ENCODE measurements at places on chromosomes 16 and 17.
A peak's percentile ranks its signal among the peaks of the same experiment; 100 is the strongest.

GRCh38 chr17:2683912-2684311 is 27.7 kb downstream of the CLUH start:
- DNase-seq: no peak

GRCh38 chr17:57138956-57139576 is 54.0 kb downstream of the AKAP1 start:
- DNase-seq: no peak

DNA sequence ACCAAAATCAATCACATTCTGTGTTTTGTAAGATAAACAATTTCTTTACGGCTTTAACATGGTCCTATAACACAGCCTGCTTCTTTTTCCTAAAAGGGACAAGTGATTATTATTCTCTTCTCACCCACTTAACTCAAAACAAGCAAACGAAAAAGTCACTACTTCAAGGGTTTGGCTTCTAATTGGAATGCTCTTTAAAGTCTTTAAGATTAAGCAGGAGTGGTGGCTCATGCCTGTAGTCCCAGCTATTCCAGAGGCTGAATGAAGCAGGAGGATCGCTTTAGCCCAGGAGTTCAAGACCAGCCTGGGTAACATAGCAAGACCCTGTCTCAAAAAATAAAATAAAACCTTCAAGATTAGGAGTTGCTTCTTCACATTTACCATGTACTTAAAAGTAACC is 66.6 kb upstream of the CNEP1R1 start:
- DNase-seq: no peak

DNA sequence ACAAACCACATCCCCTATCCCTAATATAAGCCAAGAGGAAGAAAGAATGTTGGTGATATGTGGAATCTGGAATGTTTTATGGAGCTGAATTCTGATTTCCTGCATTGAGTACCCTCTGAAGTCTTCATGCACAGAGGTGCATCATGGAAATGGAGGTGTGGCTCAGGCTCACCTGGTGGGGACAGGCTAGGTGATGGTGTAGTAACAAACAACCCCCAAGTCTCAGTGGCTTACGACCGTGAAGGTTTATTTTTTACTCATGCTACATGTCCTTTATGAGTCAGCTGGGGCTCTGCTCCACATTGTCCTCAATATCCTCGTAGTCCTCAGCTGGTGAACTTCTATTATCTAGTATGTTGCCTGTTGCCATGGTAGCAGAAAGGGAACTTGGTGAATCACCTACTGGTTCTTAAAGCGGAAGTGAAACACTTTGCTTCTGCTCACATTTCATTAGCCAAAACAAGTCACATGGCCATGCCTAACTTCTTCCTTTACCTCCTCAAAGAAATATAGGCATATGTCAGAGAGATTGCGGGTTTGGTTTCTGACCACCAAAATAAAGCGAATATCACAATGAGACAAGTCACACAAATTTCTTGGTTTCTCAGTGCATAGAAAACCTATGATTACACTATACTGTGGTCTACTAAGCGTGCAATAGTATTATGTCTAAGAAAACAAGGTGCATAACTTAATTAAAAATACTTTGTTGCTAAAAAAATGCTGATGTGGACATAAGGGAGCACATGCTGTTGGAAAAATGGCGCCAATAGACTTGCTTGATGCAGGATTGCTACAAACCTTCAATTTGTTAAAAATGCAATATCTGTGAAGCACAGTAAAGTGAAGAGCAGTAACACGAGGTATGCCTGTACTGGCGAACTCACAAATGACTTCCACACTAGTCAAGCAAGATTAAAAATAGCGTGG is at the start of gene PMFBP1:
Gene PMFBP1, minus strand, starts transcription at position 51 of the 930 bp plus-strand sequence. CDS start 947 bp downstream, outside the sequence.
- DNase-seq: peak; percentile 96

GRCh38 chr16:85240982-85241924 is 129.0 kb upstream of the CIBAR2 start:
- DNase-seq: no peak

GRCh38 chr17:75640556-75641119 is 7.4 kb downstream of the SMIM5 start:
- no peak for DNase-seq

DNA sequence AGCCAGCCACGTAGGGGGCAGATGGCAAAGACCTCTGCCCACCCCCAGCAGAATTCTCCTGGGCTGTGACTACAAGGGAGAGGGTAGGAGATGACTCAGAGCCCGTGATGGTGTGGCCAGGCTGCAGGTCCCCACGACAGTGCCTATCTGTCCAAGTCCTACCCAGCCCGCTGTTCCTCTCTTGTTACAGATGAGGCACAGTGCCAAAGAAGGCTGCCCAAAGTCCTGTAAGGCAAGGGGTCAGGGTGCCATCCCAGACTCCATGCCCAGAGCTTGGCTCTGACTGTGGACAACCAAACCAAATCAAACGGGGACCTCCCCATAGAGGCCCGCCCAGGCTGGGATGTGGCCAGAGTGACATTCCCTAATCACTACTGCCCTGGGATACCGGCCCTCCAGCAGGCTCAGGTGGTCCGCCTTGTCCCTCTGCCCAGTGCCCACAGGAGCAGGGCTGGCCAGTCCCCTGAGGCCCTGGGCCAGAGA is 12.6 kb upstream of the BCAR1 start:
- no peak for DNase-seq

- DNase-seq: no peak
Observed at GRCh38 chr17:49548051-49548505, 27.6 kb upstream of the NXPH3 start.

DNA sequence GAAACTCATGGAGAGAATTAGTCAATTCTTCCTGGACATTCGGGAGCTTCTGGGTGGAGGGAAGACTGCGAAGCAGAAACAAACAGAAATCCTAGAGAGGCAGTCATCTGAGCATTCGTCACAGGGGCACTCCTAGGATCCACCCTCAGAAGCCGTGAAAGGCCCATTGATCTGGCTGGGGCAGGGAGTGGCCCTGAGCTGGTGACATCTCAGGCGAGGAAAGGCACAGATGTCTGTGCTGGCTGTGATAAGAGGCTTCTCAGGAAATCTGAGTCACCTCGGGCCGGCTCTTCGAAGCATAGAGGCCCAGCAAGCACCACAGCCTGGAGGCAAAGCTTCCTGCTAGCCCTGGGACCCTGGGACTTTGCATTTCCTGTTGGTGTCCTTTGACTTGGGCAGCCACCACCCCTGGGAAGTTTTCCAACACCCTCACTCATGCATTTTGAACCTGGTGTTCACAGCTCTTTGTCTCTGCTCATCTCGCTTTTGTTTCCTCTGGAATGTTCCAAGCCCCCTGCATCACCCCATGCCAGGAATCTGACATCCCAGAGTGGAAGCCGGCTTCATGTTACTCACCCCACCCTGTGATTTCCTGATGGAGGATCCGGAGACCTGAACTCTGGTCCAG is 23.3 kb upstream of the CDRT4 start:
- DNase-seq: peak; percentile 71

DNA sequence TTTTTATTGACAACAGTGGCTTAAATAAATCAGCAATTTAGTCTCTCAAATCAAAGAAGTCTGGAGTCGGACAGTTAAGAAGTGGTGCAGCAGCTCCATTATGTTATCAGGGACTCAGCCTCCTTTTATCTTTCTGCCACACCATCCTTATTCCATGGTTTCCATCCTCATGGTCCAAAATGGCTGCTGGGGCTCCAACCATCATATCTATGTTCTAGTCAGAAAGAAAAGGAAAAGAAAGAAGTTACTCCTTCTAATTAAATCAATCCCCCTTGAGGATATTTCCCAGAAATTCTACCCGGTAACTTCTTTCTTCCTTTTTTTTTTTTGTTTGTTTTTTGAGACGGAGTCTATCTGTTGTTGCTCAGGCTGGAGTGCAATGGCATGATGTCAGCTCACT is 109.5 kb downstream of the HS3ST2 start:
- DNase-seq: no peak

DNA sequence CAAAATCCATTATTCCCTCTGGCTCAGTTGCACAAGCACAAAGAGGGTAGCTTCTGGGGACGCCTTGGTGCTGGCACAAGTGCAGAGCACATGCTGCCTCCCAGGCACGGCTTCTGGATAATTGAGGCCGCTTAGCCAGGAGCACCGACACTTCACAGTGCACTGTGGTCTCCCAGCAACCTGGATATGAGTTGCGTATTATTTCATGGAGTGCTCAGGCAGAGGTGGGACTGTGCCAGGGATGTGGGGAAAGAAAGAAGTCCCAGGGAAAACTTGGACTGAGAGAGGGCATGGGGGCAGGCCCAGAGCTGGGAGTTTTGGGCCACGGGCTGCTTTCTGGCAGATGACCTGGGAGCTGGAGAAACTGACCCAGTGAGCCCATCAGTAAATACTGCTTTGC is 37.5 kb downstream of the MPRIP start:
- DNase-seq: no peak

- DNase-seq: no peak
Observed at GRCh38 chr16:13441675-13442074, 478.3 kb upstream of the ERCC4 start.

GRCh38 chr17:79966681-79967080 is 69.0 kb downstream of the TBC1D16 start:
- no peak for DNase-seq

DNA sequence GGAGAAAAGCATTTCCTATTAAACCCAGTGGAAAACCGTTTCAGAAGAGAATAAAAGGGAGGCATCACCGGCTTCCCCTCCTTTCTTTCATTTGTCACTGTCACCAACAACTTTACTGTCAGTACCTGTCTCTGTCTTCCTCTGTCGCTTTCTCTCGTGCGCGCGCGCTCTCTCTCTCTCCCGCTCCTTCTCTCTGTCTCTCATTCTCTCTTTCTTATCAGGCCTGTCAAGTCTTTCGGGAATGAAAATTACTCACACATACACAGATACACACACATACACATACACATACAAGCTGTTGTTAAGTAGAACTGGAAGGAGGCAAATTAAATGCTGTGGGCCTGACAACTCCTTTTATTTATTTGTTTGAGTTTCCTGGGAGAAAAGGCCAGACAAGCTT is 17.6 kb downstream of the MYOCD start:
- DNase-seq: no peak

- no peak for DNase-seq
Observed at GRCh38 chr17:77636835-77637817, 321.4 kb upstream of the TNRC6C start.

- DNase-seq: no peak
Observed at GRCh38 chr16:23786964-23787561, 32.2 kb downstream of the CHP2 start.

- no peak for DNase-seq
Observed at GRCh38 chr16:84053237-84053636, 10.6 kb upstream of the SLC38A8 start.

DNA sequence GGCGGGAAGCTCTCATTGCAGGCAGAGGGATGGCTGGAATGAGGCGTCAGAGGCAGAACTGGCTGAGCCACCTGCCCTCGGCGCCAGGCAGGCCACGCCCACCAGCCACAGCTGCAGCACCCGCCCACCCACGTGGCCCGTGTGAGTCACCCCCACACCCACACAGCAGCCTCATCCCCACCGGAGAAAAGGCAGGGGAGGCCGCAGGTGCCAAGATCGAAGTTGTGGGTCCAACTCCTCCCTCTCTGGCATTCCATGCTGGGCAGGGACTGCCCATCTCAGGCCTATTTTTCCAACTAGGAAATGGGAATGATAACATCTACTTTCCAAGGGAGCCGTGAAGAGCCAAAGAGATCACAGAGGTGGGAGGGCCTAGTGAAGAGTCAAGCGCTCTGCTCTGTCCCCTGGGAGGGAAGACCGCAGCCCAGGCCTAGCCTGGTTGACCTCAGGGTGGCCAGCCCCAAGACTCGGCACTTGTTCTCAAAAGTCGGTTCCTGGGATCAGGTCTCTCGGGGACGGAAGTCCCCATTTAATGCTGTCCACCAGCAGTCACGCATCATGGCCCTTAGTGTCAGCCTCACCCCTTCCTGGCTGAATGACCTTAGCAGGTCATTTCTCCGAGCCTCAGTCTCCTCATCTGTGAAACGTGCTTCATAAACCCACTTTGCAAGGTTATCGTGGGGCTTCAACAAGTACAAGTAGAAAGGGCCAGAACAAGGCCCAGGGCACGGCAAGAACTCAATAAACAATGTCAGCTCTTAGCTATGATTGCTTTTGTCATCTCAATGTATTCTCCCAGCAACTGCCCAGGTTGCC is at the start of gene TRPV3:
Gene TRPV3, minus strand, starts transcription at position 45 of the 816 bp plus-strand sequence. CDS start 2,962 bp downstream, outside the sequence.
- no peak for DNase-seq

GRCh38 chr17:27862840-27863239 is 30.3 kb downstream of the LYRM9 start:
- no peak for DNase-seq

DNA sequence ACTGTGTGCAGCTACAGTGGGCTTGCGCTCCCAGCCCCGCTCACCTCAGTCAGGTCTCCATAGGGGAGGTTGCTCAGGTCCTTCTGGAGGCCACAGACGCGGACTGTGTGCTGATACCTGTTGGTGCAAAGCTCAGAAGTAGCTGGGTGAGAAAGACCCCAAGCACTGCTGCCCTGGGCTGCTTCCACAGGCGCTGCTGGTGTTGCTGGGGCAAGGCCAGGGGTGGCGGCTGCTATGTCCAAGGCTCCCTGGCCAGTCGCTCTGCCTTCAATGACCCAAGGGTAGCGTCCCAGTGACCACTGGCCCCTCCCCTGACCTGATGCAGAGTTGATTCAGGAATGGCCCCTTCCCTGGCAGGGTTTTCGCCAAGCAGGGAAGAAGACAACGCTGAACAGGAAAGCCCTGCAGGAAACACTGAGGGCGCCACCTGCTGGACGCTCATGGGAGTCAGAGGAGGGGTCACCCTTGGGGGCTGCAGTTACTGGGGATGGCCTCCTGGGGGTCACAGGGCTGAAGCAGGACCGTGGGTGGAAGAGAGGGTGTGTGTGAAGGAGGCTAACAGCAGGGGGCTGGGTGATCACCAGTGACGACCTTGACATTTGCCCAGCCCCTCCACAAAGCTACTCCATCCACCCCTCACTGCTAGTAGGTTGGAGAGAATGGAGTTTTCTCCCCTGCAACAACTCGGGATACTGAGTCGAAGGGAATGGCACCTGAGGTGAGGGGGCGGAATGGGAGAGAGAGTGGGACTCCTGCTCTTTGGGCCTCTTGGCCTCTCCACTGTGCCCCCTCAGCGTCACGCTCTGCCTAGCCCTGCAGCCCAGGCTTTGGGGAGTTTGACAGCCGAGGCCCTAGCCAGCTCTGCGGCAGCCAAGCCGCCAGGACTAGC is 38.3 kb downstream of the ABCC12 start:
- DNase-seq: peak; percentile 56

- DNase-seq: no peak
Observed at GRCh38 chr17:33688771-33689170, 395.7 kb upstream of the ASIC2 start.

- no peak for DNase-seq
Observed at GRCh38 chr17:21035406-21035805, 7.4 kb downstream of the USP22 start.

- no peak for DNase-seq
Observed at GRCh38 chr16:12195296-12195695, 218.8 kb downstream of the SNX29 start.

- DNase-seq: peak; percentile 38
Observed at GRCh38 chr16:2008009-2008526, 1.6 kb downstream of the ZNF598 start.
